ENCODE measurements at places on chromosomes 11 and 22.

DNA sequence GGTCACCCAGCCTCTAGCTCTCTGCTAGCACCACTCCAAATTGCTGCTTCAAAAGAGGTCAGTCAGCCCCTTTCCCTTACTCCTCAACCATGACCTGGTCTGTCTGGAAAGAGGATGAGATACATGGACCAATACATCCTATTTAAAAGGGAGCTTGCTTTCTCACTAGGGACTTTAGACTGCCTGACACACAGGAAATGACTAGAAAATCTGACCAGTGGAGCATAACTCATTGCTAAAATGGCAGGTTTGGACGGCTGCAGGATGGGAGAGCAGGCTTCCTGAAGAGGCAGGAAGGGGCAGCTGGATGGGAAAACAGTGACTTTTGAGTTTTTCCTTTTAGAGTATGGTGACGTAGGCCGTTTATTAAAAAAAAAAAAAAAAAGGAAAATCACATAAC lies 25.3 kb downstream of the STIM1 start:
- DNase-seq: no peak

DNA sequence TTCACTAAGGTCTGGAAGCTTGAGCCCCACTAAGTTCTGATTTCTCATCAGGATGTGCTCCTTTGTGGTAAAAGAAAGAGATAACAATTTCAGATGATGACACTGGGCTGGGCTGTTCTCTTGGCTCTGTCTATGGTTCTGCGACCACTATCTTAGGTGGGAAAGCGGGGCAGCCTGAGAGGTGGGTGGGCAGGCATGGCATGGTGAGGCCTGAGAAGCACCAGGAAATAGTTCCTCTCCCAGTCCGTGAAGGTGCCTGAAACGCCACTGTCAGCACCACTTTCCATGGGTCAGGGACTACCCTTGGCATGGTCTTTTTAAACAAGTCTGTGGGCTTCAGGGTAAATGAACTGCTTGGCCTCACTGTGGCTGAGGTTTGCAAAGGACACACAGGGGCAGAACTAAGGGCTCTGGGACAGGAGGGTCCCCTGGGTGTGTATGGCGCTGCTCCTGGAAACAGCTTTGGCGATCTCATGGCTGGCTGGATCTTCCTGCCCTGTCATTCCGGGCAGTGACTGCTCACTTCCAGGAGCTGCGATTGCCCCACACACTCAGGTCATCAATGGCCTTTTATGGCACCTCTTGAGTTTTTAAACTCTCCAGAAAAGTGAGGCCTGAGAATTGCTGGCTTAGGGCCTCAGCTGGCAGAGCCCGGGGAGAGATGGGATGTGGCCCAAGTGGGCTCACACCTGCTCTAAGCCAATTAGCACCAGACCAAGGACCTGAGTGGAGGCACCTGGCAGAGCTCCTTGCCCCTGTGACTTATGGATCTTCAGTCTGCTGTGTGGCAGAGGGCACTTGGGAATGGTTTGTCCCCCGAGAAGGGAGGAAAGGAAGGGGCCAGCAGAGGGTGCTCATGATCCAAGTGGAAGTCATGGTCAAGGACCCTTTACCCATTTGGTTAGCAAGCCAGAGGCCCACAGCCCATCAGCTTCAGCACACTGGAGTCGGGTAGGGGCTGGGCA lies 55.6 kb upstream of the LYVE1 start:
- no peak for DNase-seq

DNA sequence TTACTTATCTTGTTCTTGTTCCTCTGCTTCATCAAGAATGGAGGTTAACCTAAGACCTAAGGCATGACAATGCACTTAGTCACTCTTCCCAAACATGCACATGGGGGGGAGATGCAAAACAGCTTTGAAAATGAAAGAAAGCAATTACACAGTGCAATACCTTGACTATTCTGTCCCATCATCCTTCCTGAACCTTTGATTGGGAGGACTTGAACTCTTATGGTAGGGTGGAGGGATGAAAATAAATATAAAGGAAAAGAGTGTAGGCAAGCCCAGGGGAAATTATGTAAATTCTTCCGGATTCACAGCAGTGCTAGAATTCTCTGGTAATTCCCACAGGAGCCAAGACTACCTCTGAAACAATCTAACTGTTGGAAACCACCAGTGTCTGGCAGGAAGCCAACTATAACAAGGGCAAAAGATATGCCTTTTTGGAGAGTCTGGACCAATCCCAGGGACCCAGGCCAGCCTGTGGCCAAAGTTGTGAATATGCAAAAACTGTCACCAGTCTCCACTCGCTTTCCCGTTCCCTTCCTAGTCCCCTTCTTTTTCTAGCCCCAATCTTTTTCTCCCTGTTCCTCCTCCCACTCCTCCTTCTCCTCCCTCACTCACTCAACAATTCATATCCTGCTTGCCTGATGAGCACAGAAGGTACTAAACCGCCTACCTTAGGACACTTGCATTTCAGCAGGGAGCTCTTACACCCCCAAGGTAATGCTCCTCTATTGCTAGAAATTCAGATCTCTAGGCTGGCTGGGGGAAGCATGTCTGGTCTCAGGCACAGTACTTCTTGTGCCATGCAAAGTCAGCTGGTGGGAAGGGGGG lies 2.5 kb upstream of the RCN1 start:
- no peak for DNase-seq

- no peak for DNase-seq
Observed at GRCh38 chr11:105824457-105825013, 197.5 kb downstream of the MSANTD4 start.

DNA sequence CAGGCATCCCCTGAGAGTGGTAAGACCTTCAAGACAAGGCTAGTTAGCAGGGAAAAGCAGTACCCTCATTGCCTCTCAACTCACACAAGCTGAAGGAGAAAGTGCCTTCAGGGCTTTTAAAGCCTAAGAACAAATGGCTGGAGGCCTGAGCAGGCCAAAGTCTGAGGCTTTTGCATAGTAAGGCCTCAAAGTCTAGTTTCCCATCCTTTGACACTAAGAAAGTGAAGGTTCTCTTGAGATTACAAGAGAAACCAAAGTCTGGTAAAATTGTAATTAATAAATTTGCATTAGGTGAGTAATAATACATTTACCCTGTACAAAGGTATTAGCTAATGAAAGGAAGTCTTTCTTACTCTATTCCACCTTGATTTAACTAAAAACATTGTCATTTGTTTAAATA lies 47.0 kb upstream of the CCDC89 start:
- no peak for DNase-seq

DNA sequence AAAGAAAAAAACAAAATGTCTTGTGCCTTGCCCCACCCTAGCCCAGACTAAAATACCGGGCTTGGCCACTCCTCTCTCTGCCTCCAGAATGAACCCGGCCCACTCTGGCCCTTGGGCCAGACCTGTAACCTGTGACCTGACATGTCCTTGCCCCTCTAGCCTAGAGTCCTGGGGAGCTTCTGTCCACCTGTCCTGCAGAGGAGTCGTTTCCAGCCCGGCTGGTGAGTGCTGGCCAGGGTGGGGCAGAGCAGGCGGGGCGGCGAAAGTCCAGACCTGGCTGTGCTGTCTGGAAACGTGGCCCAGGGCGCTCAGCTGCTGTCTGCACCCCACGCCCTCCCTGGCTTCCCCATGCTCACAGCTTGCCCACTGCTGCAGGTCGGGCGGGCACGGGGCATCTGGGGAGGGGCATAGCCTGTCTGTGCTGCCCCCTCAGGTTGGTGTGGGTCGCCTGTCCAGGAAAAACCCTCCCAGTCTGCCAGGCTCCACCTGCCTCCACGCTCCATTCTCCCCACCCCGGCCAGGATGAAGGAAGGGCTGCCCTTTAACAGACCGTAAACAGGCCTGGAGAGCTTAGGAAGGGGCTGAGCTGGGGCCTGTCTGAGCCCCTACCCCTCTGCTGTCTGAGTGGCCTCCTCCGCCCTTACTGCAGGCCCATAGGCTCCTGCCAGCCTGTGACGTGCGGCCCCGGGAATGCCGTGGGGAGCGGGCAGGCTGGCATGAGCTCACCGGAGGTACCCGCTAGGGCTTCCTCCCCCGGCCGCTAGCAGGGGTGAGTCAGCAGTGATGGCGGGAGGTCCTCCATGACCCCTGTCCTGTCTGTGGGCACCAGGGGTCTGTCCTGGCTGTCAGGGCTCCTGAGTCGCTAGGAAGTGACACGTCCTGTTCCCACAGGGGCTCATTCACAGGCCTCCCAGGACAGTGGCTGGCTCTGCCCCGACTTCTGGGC lies 1.9 kb downstream of the CD151 start:
- no peak for DNase-seq

DNA sequence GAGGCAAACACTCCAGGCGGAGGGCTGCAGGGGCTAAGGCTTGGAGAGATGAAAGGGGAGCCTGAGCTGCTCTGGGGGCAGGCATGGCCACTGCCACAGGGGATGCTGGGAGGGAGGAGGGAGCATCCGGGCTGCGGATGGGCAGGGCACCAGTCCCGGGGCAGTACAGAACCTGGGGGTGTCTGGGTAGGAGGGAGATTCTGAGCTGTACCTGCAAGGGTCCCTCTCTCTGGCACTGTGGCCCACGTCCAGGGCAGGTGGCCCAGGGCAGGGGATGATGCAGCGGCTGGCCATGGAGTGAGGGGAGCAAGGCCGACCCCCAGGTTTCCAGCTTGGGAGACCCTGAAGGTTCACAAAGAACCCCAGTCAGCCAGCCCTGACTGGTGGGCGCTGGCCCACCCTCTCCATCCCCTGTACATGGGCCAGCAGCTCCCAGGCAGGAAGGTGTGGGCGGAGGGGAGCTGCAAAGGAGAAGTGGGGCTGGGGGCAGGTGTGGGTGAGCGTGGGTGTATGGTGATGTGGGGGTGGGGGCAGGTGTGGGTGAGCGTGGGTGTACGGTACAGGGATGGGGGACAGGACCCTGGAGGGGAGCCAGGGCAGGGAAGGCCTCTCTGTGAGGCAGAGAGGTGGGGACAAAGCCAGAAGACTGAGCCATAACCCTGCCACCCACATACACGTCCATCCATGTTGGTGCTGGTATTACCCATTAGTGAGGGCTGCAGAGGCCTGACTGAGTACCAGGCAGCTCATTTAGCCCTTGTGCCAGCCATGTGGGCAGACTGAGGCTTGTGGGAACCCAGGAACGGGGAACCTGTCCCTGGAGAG lies 2.2 kb upstream of the TNFRSF13C start:
- DNase-seq: no peak

GRCh38 chr11:126433244-126433846 lies 77.9 kb downstream of the ST3GAL4 start:
- DNase-seq: no peak

GRCh38 chr11:92050305-92050704 lies 174.3 kb upstream of the FAT3 start:
- DNase-seq: no peak

- no peak for DNase-seq
Observed at GRCh38 chr11:72856551-72857345, 42.5 kb downstream of the ATG16L2 start.

- DNase-seq: no peak
Observed at GRCh38 chr22:32733196-32733768, 68.2 kb upstream of the TIMP3 start.

GRCh38 chr11:59669611-59670009 lies 773 bp upstream of the PATL1 start:
- DNase-seq: no peak

DNA sequence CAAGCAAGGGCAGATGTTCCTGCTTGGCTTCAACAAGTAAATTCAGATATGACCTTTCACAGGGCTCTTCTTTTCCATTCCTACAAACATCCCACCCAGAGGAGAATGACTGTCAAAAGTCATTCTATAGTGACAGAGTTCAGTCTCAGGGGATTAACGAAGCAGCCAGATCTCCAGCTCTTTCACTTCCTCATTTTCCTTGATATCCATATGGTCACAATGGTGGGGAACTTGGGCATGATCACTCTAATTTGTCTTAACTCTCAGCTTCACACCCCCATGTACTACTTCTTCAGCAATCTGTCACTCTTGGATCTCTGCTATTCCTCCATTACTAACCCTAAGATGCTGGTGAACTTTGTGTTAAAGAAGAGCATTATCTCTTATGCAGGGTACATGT lies 15.0 kb upstream of the OR8B8 start:
- no peak for DNase-seq

- DNase-seq: no peak
Observed at GRCh38 chr11:100586361-100587101, 100.6 kb upstream of the ARHGAP42 start.

- DNase-seq: no peak
Observed at GRCh38 chr11:111513240-111513605, 1.0 kb upstream of the BTG4 start.

Measured in naive thymus-derived CD4-positive, alpha-beta T cell (primary cell).